ENCODE measurements at places on chromosomes 5 and 9.

- DNase-seq = peak; percentile 22
These were observed 235.9 kb downstream of the EPB41L4A start for GRCh38 chr5:112183103-112183711.

GRCh38 chr5:44875661-44876605, 67.2 kb downstream of the MRPS30 start:
- no peak for DNase-seq

DNA sequence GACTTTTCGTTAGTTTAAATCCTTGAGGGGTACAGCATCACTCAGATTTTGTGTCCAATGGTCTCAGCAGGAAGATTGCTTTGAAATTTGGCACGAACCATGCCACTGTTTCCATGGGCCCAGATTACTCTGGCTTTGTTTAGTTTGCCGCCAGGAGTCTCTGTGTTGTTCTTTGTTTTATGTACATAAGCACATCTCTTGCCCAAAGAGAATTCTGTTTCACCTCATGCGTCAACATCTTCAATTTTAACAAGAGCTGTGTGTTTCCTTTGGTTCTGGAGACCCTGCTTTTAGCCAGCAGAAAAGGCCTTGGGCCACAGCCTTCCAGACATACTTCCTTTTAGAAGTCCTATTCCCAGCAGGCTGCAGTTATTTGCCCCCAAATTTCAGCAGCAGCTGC, 62.4 kb downstream of the TNPO1 start:
- no peak for DNase-seq

DNA sequence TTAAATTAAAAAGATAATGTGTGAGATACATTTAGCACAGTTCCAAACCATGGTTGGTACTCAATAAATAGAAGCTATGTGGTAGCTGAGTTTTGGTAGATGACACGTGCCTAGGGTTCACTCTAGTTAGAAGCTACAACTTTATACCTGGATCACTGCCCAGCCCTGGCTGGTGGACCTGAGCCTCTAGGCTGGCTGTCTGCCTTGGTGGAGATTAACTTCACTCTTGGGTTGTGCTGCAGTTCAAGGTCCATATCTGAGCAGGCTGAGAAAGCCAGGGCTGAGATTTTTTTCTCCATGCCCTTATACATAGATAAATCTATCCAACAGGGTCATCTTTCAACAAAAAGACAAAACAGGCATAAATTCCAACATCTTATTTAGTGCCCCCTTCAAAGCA, 44.6 kb upstream of the SPDL1 start:
- no peak for DNase-seq

DNA sequence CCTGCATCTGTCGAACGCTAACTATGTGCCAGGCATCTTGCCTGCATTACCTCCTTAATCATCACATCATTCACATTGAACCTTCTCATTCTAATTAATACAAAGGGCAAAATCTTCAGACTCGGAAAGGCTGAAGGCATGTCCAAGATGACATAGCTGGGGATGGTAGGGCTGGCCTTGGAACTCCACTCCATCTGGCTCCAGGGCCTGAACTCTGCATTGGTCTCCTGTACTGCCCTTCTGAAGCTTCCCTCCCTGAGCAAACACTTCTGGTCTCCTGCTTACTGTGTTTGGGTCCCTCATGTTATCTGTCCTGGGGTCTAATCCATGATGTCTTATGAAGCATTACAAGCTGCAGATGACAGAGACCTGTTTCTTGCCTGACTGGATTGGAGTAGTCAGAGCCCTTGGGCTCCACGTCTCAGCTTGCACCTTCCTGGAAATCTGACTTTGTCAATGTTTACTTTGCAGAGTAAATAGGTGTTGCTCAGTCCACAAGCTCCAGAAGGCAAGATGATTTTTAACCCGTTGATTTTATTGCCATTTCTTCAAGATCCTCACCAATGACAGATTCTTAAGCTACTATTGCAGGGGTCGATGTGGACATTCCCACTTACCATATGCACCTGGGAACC, 106.1 kb downstream of the GALNT10 start:
- no peak for DNase-seq

- no peak for DNase-seq
These were observed 36.8 kb downstream of the SLC44A1 start for GRCh38 chr9:105281272-105281671.

DNA sequence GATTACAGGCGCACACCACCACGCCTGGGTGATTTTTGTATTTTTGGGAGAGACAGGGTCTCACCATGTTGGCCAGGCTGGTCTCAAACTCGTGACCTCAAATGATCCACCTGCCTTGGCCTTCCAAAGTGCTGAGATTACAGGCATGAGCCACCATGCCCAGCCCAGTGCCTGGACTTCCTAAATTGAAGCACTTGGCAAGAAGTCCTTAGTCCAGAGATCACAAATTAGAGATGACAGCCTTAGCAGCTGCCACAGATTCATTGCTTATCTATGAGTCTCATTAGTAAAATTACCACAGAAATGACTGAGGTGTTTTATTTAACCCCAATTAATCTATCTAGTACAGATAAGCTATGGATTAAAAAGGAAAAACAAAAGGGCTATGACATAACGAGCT, 19.2 kb downstream of the EFCAB9 start:
- DNase-seq = no peak

- DNase-seq = no peak
These were observed 68.4 kb upstream of the RPS23 start for GRCh38 chr5:82346399-82347165.

- DNase-seq = peak; percentile 98
These were observed 291.2 kb downstream of the ADAMTS6 start for GRCh38 chr5:65190328-65191053.

GRCh38 chr5:132483101-132483500, 7.5 kb downstream of the IRF1 start:
- no peak for DNase-seq

- DNase-seq = no peak
These were observed 11.4 kb downstream of the CHD1 start for GRCh38 chr5:98917433-98917832.

DNA sequence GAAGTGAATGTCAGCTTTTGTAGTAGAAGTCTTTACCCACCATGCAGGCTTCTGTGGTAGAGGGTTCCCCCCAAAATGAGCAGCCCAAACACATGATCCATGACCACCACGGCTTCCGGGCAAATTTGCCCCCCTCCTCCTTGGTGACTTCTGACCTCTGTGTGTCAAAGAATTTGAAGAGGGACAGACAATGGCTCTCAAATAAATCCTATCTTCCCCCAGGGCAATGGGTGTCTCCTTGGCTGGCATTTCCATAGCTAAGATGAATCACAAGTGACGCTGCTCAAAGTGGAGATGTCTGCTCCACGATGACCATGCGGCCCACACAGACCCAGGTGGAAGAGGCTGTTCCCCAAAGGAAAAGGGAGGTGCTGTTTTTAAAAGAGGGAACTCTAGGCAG, 30.2 kb upstream of the BOD1 start:
- no peak for DNase-seq

DNA sequence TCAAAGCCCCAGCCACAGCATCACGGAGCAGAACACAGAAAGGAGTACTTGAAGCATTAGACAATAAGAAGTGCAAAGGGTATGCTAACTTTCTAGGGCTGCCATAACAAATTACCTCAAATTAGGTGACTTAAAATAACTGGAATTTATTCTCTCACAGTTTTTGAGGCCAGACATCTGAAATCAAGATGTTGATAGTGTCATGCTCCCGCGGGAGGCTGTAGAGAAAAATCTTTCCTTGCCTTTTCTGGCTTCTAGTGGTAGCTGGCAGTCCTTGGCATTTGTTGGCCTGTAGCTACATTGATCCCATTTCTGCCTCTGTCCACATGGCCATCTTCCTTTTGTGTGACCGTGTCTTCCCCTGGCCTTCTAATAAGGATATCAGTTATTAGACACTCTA, 51.9 kb upstream of the SPDL1 start:
- DNase-seq = no peak

DNA sequence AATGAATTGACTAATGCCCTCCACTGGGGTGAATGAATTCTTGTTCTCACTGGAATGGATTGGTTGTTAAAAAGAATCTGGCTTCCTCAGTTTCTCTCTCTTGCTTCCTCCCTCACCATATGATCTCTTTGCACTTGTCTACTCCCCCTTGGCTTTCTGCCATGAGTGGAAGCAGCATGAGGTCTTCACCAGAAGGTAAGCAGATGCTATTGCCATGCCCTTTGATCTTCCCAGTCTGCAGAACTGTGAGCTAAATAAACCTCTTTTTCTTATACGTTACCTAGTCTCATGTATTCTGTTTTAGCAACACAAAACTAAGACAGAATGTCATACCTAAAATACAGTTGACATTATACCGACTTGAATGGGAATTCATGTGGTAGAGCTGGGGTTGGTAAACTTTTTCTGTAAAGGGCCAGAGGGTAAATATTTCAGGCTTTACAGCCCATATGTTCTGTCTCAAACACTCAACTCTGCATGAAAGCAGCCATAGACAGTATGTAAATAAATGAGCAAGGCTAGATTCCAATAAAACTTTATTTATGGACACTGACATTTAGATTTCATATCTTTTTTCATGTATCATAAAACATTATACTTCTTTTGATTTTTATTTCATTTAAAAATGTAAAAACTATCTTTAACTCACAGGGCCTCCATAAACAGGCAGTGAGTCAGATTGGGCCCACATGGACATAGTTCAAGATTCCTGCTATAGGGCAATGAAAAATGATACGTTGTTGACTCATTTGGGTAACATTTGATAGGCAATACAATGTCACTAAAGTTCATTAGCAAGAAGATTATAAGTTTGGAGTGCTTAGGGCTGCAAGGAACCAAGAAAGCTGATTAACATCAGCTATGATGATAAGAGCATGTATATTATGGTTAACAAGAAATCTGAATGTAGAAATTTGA, 79.4 kb upstream of the TLE4 start:
- no peak for DNase-seq

DNA sequence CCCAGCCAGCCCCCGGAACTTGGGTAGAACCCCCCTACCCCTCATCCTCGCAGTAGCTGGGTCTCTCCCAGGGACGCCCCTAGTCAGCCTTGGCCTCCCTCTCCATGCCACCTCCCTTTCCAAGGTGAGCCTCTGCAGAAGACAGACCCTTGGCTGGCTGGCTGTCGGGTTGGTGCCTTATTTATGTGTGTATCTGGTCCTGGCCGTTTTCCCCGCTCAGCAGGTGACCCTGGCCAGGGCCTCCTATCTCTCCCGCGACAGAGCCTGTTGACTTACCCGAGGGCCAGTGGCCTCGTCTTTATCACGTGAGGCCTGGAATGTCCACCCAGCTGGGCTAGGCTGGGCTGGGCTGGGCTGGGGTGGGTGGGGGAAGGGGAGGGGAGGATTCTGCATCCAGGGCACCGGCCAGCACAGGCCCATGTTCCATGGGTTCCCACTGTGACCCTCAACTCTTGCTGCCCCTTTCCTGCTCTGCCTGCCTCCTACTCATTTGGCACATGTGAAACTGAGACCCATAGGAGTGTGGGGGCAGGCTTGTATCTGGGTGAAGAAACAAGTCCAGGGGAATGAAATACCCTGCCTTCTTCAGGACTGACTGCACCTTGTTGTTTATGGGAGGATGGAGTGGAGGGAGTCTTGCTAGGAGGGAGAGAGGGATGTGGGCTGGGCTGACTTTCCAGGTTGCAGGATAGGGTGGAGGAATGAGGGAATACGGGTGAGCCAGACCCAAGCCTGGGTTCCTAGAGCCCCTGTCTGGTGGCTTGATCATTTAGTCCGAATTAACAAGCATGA, 3.1 kb downstream of the CXXC5 start:
- DNase-seq = no peak

DNA sequence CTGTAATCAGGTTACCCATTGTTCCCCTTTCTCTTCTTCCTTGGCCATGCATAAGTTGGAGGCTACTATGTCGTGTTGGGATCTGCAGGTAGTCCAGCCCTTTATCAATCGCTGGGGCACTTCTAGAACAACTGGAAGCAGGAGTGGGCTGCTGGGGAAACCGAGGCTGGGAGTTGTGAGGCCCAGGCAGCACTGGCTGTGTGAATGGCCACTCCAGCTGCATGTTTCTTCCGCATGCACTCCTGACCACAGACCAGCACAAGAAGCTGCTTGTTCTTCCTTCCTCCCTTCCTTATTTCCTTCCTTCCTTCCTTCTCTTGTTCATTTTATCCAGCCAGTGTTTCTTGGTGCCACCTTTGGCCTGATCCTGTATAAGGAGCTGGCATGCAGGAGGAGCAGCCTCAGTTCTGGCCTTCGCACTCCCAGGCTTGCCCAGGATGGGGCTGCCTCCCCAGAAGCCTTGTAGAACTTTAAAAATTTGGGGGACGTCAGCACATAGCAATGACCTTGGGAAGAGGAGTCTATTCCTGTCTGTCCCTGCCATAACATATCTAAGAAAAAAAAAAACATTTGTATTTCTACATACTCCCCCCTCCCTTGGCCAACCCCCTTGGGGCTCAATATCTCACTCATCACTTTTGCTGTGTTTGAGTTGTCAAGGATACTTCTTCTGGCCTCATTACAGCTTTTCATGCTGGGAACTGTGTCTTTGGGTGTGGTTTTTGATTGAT, 20.8 kb upstream of the CXCL14 start:
- DNase-seq = no peak

DNA sequence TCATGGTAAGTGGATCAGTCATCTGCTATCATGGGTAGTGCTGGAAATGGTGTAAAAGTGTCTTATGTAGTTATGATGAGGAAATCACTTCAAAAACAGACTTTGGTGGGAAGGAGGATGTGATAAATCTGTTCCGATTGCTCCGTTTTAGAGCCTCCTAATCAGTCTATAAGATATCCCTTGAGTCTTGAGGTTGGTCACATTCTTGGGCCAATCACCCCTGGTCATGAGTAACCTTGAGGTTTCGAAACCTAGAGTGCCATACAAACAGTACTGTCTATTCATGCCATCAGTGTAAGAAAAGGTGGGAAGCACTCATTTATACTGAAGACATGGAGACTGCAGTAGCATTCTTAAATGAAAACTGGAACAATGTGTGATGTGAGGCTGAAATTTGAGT, 45.8 kb downstream of the LRRTM2 start:
- no peak for DNase-seq

- DNase-seq = no peak
These were observed 602.6 kb upstream of the DMAC1 start for GRCh38 chr9:8401961-8402705.

GRCh38 chr5:120096413-120096812, 367.7 kb upstream of the PRR16 start:
- DNase-seq = peak; percentile 22
